ENCODE measurements at places on chromosomes 13 and 19.

- DNase-seq, result no peak
Observed at GRCh38 chr13:20704459-20705069, 1.1 kb downstream of the IL17D start.

DNA sequence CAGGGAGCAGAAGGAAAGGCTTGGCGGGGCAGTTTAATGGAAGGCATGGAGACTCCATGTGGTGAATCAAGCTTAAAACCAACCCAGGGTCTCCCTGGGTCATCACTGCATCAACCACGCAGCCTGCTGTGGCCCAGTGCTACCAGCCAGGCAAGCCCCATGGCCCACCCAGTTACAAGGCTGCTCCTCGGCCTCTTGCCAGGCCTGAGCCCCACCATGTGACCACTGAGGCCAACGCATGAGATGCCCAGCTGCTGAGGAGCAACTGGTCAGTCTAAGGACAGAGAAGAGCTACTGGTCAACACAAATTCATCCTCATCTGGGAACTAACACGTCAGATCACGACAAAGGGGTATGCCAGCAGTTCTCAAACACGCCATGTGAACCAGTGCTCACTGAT is 15.4 kb upstream of the KPTN start:
- DNase-seq, result no peak

DNA sequence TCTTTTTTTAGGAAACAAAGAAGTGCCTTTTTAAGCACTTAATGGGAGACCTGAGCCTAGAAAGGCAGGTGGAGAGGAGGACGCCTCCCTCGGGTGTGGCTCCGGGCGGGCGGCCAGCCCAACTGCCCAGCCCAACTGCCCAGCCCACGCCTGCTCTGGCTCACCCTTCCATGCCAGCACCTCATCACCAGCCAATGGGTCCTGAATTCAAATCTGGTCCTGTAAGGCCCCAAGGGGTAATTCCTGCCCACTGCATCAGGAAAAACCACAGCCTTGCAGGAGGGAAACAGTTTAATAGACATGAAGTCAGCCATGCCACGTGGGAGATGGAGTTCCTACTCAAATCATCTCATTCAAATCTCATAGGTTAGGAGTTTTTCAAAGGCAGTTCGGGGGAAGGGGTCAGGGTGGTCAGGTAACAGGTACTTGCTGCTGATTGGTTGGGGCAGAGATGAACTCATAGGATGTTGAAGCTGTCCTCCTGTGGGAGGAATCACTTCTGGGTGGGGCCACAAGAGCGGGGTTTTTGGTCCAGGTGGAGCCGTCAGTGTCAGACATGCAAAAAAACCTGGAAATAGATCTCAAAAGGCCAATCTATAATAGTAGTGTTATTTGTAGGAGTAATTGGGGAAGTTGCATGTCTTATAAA is 64.9 kb downstream of the HSPH1 start:
- DNase-seq, result no peak

GRCh38 chr19:2016041-2016807 is 710 bp upstream of the BTBD2 start:
- DNase-seq, result peak; percentile 71

DNA sequence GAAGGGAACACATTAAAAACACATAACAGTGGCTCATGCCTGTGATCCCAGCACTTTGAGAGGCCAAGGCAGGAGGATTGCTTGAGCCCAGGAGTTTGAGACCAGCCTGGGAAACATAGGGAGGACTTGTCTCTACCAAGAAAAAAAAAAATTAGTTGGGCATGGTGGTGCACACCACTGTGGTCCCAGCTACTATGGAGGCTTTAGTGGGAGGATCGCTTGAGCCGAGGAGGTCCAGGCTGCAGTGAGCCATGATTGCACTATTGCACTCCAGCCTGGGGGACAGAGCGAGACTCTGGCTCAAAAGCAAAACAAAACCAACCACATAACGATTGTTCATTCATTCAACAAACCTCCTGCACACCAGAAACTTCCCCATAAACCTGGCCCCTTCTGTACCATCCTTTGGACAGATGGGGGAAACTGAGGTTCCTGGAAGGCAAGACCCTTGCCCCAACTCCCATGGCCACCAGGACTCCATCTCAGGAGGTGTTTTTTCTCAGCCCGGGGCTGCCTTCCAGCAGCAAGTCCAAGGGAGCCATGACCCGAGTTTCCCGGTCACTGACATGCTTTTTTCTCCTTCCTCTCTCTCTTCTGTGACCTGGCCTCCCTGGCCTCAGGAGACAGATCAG is 4.3 kb downstream of the FOSB start:
- DNase-seq, result no peak

DNA sequence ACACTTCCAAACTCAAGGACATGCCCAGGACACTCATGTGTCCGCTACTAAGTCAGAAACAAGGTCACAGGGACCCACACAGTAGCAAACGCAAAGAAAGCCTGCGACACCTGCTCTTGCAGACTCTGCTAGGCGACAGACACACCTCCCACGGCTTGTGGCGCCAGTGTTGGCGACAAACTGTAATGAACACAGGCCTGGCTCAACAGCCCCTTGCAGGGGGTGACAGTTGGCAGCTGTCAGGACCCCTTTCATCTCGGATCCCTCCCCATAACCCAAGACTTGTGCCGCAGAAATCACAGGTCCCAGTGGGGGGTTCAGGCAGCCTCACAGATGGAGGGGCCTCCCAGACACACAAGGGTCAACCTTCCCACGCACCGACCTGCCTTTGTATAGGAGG is 364 bp downstream of the CKM start:
- DNase-seq, result no peak

- no peak for DNase-seq
Observed at GRCh38 chr19:15223649-15224361, 8.4 kb downstream of the EPHX3 start.

DNA sequence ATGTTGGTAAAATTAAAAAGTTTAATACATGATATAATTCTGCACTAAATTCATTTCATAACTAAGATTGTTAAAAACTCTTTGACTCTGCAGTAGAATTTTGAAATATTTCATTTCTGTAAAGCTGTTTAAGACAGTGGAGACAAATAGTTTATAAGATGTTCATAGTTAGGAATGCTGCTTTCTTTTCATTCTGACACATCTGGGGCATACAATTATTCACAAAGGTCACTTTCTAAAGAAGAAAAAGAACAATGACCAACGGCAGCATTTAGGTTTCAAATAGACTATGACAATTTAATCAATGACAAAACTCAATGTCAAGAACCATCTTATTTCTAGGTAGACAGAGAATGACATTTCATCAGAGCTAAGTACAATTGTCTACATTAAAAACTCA is 1422.1 kb downstream of the PCDH9 start:
- peak; percentile 59 for DNase-seq

DNA sequence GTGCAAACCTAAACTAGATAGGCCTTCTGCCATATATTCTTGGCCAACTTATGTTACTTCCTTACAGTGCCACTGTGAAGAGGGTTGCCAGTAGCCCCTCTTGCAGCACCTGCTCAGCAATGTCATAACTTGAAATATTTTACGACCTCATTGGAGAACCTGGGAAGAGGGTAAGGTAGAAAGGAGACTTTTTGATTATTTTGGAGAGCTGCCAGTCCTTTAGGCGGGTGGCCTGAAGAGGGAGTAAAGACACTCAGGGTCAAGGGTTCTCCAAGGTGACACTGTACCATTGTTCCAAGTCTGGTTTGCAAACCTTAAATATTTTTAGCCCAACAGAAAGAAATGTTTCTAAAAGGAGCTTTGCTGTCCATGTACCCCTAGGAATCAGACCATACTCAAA is 118.3 kb downstream of the FLT1 start:
- DNase-seq, result no peak

GRCh38 chr13:110490009-110490770 is 71.3 kb downstream of the RAB20 start:
- no peak for DNase-seq

- no peak for DNase-seq
Observed at GRCh38 chr13:71456136-71456535, 410.9 kb downstream of the DACH1 start.

DNA sequence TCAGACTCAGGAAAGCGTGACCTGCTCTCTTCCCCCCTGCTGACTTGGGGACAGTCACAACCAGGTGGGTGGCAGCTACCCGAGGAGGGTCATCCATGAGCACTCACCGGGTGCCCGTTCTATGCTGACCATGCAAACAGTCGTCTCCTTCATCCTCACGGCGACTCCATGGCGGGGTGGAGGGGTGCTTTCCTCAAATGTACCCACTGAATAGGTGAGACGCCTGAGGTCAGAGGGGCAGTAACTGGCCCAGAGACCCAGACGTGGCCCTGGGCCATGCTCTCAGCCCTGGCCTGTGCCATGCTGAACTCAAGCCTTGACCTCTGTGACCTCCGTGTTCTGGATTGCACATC is 59.2 kb upstream of the TPM4 start:
- DNase-seq, result no peak

GRCh38 chr13:26909477-26909876 is 148.9 kb upstream of the GPR12 start:
- no peak for DNase-seq

- DNase-seq, result no peak
Observed at GRCh38 chr19:3556978-3557460, 367 bp downstream of the MFSD12 start.

Measured in renal cortical epithelial cell (primary cell).